Inflammatory macrophage treated with lipopolysaccharide for 4 hours (primary cell): ENCODE measurements at places on chromosomes 16 and 17.
A peak's percentile ranks its signal among the peaks of the same experiment; 100 is the strongest.

DNA sequence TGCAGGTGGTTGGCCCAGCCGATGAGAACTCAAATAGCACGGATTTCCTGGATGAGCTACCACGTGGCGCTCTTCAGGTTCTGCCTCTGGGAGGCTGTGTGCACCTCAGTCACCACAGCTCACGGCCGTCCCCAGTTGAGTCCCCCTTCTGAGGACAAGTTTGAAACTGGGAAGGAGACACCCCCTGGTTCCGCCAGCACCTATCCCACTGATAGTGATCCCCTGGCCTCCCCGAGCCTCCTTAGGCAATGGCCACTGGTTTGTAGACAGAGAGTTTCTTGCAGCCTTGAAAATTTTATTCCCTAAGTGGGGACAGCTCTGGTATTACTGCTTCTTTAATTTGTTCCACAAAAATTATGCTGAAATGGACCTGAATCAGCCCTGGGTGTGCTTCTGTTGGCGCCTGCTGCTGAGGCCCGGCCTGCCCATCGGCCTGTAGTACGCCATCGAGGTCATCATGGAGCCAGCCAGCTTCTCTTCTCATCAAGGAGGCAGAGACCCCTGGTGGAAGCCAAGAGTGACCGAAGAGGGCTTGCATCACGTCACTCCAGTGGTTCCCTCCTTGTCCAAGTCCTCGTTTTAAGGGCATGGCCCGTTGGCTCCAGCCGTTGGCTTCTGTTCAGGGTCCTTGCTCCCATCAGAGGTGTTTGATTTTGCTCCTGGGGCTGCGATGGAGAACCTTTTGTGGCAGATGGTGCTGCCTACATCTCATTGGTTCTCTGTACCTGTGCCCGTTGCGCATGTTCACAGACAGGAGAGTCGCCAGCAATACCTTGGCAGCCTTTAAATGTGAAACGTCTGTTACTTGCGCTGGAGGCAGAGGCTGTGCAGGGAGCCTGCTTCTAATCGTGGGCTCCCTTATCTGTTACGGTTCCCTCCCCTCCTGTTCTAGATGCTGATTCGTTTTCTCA lies 9.3 kb downstream of the SMCR8 start:
- no peak for DNase-seq

- no peak for DNase-seq
These were observed 172.5 kb downstream of the RPTOR start for GRCh38 chr17:80716986-80717719.

GRCh38 chr17:57953219-57953618 lies 2.0 kb downstream of the CUEDC1 start:
- DNase-seq: no peak

GRCh38 chr17:58277802-58278595 lies 2.7 kb downstream of the MPO start:
- DNase-seq: no peak

DNA sequence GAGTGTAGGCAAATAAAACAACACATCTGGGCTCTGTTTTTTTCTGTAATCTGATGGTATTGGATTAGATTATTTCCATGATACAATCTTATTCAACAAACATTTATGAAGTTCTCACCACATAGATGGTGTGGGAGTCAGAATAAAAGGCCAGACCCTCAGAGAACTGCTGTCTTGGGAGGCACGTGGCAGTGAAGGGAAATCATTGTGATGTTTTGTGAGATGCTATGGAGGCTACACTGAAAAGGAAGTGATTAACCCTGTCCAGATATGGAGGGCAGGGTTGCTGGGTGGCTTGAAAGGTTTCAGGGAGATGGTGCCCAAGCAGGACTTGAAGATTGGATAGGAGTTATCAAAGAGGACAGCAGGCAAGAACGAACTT lies 35.6 kb downstream of the DHRS7B start:
- DNase-seq: no peak

DNA sequence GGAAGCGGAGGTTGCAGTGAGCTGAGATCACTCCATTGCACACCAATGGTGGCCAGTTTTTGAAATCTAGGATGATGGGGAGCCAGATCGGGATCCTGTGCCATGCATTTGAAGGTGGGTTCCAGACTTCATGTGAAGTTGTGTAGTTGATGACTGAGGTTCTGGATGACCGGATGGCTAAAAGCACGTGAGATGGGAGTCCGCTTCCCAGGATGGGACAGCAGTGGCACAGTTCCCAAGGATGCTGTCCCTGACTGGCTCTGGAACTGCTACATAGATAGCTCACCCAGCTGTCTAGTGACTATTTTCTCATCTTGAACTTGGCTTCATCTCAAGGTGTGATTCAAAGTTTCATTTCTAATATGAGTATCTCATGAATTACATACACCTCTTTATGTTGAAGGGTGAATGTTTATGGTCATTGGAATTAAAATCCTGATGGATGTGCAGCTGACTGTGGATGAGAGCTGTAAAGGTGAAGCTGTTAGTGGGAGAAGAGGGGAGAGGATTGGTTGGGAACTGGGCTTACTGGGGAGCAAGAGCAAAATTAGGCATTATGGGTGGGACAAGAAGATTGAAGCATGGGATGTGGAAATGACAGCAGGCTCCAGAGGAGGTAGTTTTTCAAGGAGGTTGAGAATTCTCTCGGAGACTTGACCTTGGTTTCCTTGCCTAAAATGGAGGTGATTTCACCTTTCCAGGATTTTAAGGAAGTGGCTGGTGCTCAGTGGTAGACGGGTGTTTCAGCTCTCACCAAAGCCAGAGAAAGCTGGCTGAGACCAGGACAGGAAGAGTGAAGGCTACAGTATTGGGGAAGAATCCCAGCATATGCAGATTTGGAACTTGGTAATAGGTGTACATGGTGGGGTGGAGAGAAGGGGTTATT lies 8.2 kb downstream of the TUFM start:
- no peak for DNase-seq

- DNase-seq: no peak
These were observed 8.3 kb downstream of the TEX2 start for GRCh38 chr17:64254755-64255154.

DNA sequence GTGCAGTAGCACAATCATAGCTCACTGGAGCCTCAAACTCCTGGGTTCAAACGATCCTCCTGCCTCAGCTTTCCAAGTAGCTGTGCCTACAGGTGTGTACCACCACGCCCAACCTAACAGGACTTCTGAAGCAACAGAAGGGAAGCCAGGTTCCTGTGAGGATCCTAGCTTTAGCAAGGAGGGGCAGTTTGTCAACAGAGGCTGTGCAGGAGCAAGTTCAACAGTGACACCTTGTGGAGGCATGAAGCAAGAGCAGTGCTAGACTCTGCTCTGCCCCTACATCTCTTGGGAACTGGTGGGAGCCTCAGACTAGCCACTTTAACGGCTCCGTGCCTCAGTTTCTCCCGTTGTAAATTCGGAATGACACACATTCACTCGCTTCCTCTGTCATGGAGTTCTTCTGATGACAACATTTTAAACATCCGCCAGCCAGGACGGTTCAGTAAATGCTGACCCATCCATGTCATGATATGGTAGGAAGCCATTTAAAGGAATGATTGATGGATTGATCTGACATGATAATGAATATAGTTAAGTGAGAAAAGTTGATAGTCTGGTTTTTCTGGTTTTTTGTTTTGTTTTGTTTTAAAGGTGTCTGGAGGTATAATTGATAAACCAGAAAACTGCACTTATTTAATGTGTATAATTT lies 218.7 kb downstream of the MRTFB start:
- DNase-seq: peak; percentile 27

DNA sequence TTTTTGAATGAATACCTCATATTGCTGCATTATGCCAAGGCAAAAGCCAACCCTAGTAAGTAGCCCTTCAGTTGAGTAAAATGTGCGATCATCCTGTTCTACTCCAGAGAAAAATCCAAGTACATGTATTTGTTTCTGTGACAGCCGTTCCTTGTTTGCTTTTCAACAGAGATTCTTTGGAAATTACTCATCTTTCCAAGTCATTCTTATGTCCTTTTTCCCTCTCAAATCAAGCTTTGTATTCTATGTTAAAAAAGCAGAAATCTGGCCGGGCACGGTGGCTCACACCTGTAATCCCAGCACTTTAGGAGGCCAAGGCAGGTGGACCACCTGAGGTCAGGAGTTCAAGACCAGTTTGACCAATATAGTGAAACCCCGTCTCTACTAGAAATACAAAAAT lies 112.9 kb upstream of the HAS3 start:
- no peak for DNase-seq

GRCh38 chr16:49277386-49277742 lies 4.3 kb downstream of the CBLN1 start:
- no peak for DNase-seq

DNA sequence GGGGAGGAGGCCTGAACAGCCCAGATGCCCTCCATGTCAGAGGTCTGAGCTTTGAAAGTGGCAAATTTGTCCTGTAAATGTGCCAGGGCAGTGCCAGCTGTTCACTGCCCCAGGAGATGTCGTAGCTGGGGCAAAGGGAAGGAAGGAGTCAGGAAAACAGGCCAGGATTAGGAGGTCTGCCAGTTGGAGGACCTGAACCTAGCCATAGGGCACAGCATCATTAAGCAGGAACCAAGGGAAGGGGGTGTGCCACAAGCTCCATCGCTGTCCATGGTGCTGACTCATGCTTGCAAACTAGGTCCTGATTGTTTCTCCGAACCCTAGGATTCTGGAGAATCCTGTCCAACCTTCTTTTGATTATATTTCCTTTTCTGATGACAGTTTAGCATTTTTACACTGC lies 124.2 kb downstream of the TMEM132E start:
- DNase-seq: peak; percentile 11

DNA sequence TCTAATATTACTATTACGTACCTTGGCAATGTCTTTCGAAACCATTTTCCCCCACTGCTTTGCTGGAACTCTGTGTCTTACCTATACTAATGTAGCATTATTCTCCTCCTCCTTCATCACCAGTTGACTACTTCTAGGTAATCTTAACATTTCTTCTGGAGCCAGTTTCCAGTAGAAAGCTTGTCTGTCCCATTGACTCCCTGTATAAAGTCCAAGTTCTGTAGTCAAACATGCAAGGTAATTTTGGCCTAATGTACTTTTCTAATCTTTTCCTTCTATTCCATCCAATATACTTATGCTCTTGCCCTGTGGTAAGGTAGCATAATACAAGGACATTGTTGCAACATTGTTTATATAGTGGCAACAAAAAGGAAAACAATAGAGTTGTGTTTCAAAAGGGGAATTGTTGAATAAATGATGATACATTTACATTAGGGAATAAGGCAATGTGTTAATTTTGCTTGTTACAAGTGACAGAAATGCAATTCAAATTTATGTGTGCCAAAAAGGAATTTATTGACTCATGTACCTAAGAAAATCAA lies 27.9 kb downstream of the OMG start:
- DNase-seq: no peak

DNA sequence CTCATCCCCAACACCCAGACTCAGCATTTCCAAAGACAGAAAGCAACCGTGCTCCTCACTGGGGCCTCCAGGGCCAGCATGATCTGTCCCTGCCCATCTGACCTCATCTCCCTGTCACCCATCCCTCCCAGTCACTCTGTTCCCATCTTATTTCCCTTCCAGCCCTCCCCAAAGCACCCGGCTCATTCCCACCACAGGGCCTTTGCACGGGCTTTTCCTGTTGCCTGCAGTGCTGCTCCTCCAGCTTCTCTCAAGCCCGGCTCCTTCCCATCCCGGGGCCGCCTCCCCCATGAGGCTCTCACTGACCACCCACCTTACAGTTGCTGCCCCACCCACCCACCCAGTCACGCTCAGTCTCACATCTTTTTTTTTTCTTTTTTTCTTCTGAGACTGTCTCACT lies 54.8 kb downstream of the RMI2 start:
- DNase-seq: no peak

- peak; percentile 22 for DNase-seq
These were observed 594 bp downstream of the MAPK8IP3 start for GRCh38 chr16:1706386-1707192.

GRCh38 chr17:36686123-36686669 lies 84.8 kb downstream of the MRM1 start:
- DNase-seq: no peak

DNA sequence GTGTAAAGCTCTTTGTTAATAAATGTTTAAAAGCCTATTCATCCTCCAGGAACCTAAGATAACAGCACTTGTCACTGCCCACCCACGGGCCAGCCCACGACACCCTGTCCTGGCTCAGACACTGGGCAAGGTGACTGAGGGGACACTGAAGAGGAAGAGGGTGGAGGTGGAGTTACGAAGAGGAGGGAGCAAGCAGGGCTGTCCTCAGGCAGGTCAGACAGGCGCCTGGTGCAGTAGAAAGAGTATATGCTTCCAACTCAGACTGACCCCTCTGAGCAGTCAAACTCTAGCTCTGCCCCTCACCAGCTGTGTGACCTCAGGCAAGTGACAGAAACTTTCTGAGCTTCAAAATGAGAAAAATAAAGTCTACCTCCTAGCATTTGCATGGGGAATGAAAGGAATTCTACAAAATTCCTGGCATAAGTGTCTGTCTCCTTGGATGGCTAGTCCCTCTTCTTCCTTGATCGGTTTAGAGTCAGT lies 22.8 kb downstream of the TEX2 start:
- peak; percentile 24 for DNase-seq

DNA sequence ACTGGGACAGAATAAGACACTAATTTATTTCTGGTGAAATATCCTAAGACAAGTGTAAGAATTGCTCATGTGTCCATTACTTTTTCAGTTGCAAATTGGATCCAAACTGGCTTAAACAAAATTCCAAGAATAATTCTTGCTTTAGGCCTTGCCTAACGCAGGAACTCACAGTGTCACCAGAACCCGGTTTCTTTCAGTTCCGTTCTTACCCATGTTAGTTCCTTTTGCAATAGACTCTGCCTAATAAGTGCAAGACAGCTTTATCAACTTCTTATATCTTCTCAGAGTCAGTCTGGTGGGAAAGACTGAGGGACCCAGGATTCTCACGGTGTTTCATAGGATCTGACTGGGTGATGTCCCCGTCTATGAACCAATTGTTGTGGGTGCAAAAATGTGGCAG lies 24.7 kb downstream of the GDE1 start:
- DNase-seq: peak; percentile 87

GRCh38 chr17:10105513-10106001 lies 92.8 kb downstream of the GAS7 start:
- DNase-seq: no peak

- DNase-seq: no peak
These were observed 7.9 kb downstream of the GNAO1 start for GRCh38 chr16:56199164-56199563.

DNA sequence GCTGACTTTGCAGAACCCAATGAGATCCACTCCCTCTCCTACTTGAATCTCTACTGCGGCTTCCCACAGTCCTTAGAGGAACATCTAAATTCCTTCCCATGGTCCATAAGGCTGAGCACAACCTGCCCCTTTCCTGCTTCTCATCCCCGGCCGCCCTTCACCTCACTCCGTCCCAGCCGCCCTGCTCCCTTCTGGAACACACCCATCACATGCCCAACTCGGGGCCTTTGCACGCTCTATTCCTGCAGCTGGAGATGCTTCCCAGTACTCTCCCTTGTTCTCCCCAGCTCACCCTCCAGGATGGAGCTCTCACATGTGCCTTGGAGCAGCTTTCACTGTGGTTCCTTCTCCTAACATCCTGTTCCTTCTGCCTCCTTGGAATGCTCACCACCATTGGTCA lies 23.6 kb downstream of the NKD1 start:
- no peak for DNase-seq

DNA sequence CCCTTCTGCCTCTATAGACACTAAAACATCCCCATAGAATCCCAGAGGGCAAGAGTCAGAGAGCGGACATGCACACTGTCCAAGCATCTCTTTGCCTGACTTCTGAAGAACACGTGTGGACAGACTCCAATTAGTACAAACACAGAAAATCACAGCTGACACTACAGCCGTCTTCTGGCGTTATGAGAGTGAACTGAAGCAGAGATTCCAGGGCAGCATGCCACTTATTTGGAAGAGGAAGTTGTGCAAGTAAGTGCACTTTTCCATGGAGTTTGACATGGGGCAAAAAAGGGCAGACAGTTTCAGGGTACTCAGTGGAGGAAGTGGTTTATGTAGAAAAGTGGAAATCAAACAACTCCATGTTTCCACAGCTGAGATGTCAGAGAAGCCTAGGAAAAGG lies 16.8 kb upstream of the ZNF287 start:
- DNase-seq: no peak
